ENCODE measurements at places on chromosomes 1 and 21.

- peak; percentile 23 for DNase-seq
These were observed 80.5 kb upstream of the BMP8A start for GRCh38 chr1:39410915-39411436.

- no peak for DNase-seq
These were observed 40.6 kb downstream of the NTNG1 start for GRCh38 chr1:107181253-107181969.

GRCh38 chr1:10673109-10673711 is 123.2 kb downstream of the CASZ1 start:
- DNase-seq: no peak

DNA sequence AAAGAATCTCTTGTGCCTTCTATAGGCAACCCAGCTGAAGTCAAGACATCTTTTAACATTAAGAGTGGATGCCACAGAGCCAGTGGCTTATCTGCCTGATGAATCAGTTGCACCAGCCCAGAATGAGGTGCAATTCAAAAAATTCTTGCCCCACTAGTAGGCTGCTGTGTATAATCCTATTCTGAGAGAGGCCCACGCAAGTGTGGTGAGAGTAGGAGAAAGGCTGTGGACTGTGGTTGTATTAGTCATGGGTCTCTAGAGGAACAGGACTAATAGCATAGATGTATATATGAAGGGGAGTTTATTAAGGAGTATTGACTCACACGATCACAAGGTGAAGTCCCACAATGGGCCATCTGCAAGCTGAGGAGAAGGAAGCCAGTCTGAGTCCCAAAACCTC is 216.4 kb downstream of the LTN1 start:
- DNase-seq: no peak

DNA sequence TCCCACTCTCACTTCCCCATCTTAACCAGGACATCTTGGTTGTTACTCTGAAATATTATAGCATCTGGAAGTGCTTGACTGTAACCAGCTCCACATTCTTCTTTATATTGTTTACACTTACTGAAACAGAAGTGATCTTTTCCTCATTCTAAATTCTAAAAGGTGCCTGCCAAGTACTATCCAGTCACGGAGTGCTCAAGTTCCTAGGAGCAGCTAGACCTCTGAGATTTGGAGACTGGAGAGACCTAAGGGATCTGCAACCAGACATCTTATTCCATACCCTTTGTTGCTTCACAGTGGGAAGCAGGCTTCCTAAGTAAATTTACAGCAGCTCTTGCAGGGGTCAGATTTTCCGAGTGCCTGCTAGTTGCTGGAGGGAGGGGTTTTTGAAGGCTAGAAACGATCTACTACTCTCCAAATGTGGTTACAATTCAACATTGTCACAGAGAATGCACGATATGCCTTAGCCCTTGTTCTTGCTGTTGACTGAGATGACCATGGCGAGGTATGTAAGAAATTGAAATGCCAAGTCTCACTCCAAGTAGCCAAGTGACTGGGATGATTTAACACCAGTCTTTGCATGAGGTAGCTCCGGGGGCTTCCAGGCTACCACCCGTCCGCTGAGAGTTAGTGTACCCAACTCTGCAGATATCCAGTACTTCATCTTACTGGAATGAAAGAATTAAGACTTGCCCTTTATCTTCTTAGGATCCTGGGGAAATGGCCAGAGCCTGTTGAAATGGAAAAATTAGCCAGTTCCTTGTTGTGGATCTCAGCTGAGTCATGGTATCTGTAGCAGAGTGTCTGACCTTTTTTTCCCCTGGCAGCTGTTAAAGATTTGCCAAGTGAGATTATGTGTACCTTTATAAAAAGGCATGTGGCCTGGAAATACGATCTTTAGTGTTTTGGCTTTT is 150.8 kb downstream of the MAST2 start:
- no peak for DNase-seq
